A549 treated with dexamethasone at 1 μM for 4 hours (cell line): ENCODE measurements at places on chromosomes 3 and 15. TPM values are rescaled to one million over a fixed set of nuclear protein-coding genes. Genes with fewer than 3 reads are reported as not detected.

ANKRD34C gene
- total RNA-seq, result not detected in 5 replicates

KLHL40 gene
- not detected in 5 replicates for total RNA-seq

KCNMB2 gene
- not detected in 5 replicates for total RNA-seq

GPR62 gene
- not detected in 5 replicates for total RNA-seq

STARD5 gene
- 1.5 to 1.8 TPM (median 1.7 TPM) in 5 replicates for total RNA-seq

FAM98B gene
- 8.8 to 13.8 TPM (median 10.9 TPM) in 5 replicates for total RNA-seq

ST8SIA2 gene
- total RNA-seq, result 0.31 to 0.47 TPM (median 0.40 TPM) in 5 replicates

C3orf70 gene
- total RNA-seq, result 0.07 to 0.16 TPM (median 0.13 TPM) in 5 replicates

GABRR3 gene
- total RNA-seq, result not detected in 5 replicates

VPS39 gene
- 11.7 to 17.2 TPM (median 16.1 TPM) in 5 replicates for total RNA-seq

ARPIN gene
- 10.3 to 14.4 TPM (median 13.8 TPM) in 5 replicates for total RNA-seq

CCNB2 gene
- 89.9 to 101 TPM (median 95.6 TPM) in 5 replicates for total RNA-seq

TM4SF18 gene
- total RNA-seq, result 30.9 to 38.2 TPM (median 33.6 TPM) in 5 replicates

TNFSF10 gene
- total RNA-seq, result 0.08 to 0.16 TPM (median 0.13 TPM) in 5 replicates

C3orf49 gene
- total RNA-seq, result not detected in 5 replicates

NDN gene
- 0.07 to 0.10 TPM (median 0.08 TPM) in 5 replicates for total RNA-seq

SNX1 gene
- total RNA-seq, result 69.9 to 77.4 TPM (median 74.3 TPM) in 5 replicates

AQP9 gene
- total RNA-seq, result 0.03 to 0.05 TPM (median 0.05 TPM) in 4 of 5 replicates, not detected in the other

C2CD4A gene
- total RNA-seq, result 0.11 to 0.14 TPM (median 0.12 TPM) in 5 replicates

FOXB1 gene
- not detected in 5 replicates for total RNA-seq

HRG gene
- not detected in 5 replicates for total RNA-seq

RBPMS2 gene
- total RNA-seq, result 6.7 to 9.6 TPM (median 8.4 TPM) in 5 replicates

CPA3 gene
- not detected in 5 replicates for total RNA-seq

CLK3 gene
- total RNA-seq, result 33.4 to 40.5 TPM (median 35.7 TPM) in 5 replicates

HIGD2B gene
- 0.10 TPM in 1 of 5 replicates, not detected in the others for total RNA-seq

AADACL2 gene
- not detected in 5 replicates for total RNA-seq

ZPLD1 gene
- total RNA-seq, result not detected in 5 replicates
